ENCODE measurements at places on chromosomes 1 and 21. TPM values are rescaled to one million over a fixed set of nuclear protein-coding genes. Genes with fewer than 3 reads are reported as not detected.

DNA sequence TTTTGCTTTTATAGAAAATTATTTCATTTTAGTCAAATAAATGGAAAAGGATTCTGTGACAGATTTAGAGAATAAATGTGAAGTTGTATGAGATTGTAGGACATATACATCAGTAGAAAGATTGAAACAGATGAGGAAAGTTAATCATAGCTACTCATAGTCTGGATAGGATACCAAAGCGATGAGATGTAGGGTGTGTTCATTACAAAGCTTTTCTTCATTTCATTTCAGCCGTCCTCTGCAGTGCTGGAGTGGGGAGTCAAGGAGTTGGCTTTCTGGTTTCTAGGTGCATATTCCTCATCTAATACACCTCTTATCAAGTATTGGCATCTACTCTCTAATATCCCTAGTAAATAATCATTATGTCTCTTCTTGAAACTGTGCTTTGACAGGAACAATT lies 149.5 kb upstream of the NEGR1 start:
- DNase-seq: no peak

GRCh38 chr1:66000033-66000637 lies 207.4 kb downstream of the PDE4B start:
- DNase-seq: no peak

- no peak for DNase-seq
Measured at GRCh38 chr1:207886227-207886626, 24.7 kb downstream of the CD34 start.

GRCh38 chr1:209364716-209365115 lies 218.8 kb upstream of the CAMK1G start:
- no peak for DNase-seq

DNA sequence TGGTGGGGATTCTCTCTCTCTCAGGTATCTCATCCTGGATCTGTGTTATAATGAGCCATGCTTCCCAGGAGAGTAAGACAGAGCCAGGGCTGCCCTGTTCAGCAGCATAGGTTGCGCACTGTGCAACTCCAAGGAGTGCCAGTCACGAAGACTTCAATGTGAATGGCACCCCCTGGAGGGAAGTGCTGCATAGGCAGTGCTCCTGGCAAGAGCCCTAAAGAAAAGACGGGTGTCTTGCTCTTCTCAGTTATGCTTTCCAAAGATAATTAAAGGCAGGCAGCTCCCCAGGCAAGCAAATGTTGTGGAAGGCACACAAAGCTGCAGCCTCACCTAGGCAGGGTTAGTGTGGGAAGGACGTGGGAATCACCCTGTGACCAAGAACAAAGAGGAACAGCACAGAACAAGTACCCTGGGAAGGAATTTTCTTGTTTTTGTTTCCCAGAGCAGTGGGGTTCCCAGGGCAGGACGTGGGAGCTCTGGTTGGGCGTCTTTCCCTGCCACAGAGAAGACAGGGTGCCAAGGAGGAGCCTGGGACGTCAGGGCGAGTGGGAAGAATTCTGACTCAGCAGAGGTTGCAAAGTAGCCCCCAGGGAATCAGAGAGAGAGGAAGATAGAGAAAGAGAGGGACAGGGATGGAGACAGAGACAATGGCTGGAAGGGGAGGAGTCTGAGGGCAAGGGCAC lies 120.9 kb downstream of the KCNN3 start:
- DNase-seq: no peak

DNA sequence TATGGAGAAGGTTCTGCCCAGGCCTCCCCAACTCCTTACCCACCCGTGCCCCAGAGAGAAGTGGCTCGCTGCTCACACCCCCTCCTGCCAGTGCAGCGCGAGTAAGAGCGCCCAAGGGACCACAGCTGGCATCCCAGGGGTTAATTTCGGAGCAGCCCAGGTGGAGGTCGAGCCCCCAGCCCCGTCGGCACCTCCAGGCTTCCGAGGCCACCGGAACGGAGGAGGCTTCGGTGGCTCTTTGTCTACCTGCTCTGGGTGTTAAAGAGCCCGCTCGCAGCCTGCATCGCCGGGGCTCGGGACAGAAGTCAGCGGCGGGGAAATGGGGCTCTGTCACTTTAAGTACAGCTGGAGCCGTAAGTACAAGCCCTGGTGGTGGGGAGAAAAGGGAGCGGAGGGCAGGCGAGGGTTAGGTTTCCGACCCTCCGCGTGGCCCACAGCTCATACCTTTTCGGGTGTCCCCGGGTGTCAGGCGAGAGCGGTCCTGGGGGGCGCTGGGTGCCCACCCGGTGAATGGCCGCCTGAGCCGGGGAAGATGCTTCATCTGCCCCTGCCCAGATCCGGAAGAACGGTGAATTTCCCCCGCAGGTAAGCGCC lies 89.4 kb upstream of the IPO9 start:
- no peak for DNase-seq

GRCh38 chr1:217965156-217965786 lies 319.8 kb upstream of the RRP15 start:
- DNase-seq: no peak

GRCh38 chr1:231724041-231724440 lies 97.5 kb downstream of the DISC1 start:
- DNase-seq: no peak

- no peak for DNase-seq
Measured at GRCh38 chr21:45894450-45894825, 87.1 kb upstream of the COL6A1 start.

- no peak for DNase-seq
Measured at GRCh38 chr1:12197483-12197880, 30.7 kb downstream of the TNFRSF1B start.

GRCh38 chr1:104266612-104267011 lies 516.9 kb downstream of the AMY1C start:
- DNase-seq: no peak

Gene ANKRD34A
- total RNA-seq: 0.56 TPM

Gene HP1BP3
- total RNA-seq: 152 TPM
